HT1080 (cell line): ENCODE measurements at places on chromosomes 12 and 14. TPM values are rescaled to one million over a fixed set of nuclear protein-coding genes. Genes with fewer than 3 reads are reported as not detected.

DAAM1 gene
- total RNA-seq: 11.0 and 14.0 TPM in 2 replicates

GRCh38 chr12:15924956-15925355 is 13.8 kb downstream of the DERA start:
- no peak for DNase-seq

GRCh38 chr14:53023325-53023724 is 72.5 kb upstream of the FERMT2 start:
- no peak for DNase-seq

GRCh38 chr12:89494411-89495231 is 30.0 kb downstream of the GALNT4 start:
- peak; percentile 53 for DNase-seq

DNA sequence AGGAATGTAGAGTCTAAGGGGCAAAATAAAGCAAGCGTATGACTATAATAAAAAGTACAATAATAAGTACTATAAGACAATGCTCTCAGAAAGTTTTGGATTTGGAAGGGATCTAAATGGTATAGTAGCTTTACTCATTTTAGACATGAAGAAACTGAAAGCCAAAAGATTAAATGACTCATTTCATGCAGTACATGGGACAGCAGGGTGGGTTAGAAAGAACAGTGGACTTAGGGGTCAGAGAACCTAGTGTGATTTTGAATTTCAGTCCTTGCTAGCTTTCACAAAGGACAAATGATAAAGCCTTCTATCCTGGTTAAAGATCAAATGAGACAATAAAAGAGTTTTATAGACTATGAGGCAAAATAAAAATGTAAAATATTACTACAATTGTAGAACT is 6.8 kb upstream of the LEMD3 start:
- DNase-seq: no peak

- DNase-seq: no peak
Measured at GRCh38 chr12:68028647-68029046, 39.4 kb downstream of the IFNG-AS1 start.

- DNase-seq: no peak
Measured at GRCh38 chr14:26404927-26405326, 192.9 kb downstream of the NOVA1 start.

- no peak for DNase-seq
Measured at GRCh38 chr12:63037746-63038712, 103.1 kb upstream of the PPM1H start.

SMCO3 gene
- total RNA-seq: not detected in 2 replicates

GRCh38 chr12:75834591-75834990 is 197.0 kb downstream of the PHLDA1 start:
- DNase-seq: no peak

IRAK3 gene
- total RNA-seq: 0.03 TPM in 1 of 2 replicates, not detected in the other

DNA sequence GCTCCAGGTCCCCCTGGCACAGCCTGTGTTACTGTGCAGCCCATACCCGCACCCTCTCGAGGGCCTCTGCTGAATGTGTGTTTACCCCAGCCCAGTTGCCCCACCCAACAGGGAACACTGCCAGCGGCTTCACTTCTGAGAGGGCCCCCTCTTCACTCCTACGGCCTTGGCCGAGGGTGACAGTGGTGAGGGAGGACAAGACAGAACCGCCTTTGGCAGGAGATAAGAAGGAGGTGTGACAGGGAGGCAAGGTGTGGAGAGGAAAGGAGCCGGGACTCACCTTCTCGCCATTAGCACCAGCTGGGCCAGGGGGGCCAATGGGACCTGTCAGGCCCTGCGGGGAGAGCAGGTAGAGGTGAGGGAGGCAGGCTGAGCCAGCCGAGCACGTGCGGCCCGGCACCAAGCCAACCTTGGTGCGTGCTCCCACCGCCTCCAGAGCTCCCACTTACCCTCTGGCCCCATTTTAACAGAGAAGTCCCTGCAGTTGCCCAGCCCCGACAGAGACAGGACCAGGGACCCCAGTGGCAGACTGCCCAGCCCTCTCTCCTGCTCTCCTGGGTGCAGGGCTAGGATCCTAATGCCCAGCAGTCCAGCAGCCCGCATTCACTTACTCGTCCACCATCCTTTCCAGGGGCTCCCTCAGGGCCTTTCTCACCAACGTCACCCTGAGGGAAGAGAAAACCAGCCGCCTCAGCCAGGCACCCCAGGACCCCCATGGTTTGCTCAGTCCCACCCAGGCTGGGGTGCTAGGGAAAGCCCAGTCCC is 18.3 kb downstream of the TMEM106C start:
- no peak for DNase-seq

DNA sequence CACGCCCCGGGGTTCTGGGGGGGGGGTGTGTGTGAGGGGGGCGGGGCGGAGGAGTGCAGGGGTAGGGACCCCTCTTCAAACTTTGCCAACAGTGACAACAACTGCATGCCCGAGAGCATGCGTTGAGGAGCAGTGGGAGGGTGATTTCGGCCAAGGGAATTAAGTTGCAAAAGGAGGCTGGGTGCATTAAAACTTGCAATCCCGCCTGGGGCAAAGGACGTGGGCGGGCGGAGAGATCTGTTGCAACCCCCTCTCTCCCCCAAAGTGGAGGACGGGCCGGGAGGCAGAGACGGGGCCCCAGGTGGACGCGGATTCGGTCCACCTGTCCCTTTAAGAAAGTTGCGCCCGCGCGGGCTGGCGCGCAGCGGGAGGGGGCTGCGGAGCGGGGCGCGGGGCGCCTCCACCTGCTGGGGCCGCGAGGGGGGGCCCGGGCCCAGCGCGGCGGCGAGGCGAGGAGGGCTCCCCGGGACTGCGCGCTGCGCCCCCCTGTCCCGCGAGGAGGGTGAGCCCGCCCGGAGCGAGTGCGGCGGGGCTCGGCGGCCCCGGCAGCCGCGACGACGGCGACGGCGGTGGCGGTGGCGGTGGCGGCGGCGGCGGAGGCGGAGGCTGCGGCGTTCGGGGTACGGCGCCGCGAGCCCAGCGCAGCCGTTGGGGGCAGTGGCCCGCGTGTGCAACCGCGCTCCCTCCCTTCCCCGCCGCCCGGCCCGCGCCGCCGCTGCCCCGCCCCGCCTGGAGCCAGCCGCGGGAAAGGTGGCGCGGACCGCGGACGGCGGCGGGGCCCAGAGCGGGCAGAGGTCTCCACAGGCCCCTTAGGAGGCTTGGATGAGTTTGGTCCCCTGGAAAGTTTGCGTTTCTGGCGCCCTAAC is 530 bp upstream of the FOXN4 start:
- no peak for DNase-seq

TAS2R31 gene
- 0.29 and 0.40 TPM in 2 replicates for total RNA-seq
